ENCODE measurements at places on chromosomes 6 and 20.

GRCh38 chr6:121297694-121298093, 36.6 kb downstream of the TBC1D32 start:
- DNase-seq: no peak

GRCh38 chr20:36205026-36205425, 31.3 kb upstream of the AAR2 start:
- no peak for DNase-seq

- no peak for DNase-seq
Measured at GRCh38 chr6:72953971-72954381, 271.3 kb downstream of the KHDC1L start.

- DNase-seq: no peak
Measured at GRCh38 chr6:23663652-23664051, 462.4 kb upstream of the NRSN1 start.

GRCh38 chr6:93318121-93318520, 101.2 kb downstream of the EPHA7 start:
- no peak for DNase-seq

DNA sequence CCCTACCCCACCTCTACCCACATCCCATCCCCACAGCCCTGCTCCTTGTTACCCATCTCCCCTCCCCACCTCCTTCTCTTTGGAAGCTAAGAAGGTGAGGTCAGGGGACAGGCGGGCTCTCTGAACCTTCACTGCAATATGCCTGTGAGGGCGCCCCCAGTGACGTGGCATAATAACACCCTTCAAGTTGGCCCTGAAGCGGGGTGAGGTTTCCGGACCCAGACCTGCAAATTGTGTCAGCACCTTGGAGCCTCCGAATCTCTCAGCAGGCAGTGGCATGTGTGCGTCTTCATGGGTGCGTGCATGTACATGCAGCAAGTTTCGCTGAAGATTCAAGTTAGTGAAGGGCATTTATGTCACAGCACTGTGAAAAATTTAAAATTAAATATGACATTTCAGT, 114.6 kb downstream of the SOBP start:
- DNase-seq: no peak

DNA sequence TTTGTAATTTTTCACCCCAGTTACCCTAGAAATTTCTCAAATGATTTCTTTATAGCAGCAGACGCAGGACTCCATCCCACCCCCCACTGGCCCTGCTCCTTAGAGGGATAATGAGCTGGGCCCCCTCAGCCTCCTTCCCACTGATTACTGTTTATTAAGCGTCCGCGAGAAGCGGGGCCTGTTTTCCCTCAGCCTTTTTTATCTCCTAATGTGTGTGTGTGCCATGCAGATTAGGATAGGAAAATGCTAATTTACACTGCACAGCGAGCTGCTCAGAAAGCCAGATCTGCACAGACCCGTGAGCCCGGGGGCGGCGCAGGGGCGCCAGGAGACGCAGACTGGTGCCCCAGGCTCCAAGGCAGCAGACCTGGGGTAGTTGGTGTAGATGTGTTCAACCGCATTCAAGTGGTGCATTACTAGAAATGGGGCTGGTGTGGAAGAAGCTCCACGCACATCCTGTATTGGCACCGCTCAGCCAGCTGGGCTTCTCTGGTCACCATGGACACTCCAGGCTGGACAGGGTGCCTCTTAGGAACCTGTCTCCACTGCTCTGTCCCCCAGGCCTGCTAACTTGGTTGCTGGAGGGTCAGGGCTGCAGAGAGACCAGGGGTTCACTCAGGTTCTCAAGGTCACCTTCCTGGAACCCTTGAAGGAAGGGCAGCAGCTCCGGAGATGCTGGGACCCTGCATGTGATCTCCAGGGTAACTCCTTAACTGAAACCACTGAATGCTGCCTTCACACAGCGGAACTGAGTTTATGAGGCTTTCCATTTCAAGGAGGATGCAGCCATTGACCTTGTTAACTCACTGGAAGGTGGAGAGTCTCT, 256.3 kb downstream of the ERMARD start:
- no peak for DNase-seq

- DNase-seq: no peak
Measured at GRCh38 chr6:37251211-37251780, 6.3 kb upstream of the TBC1D22B start.

DNA sequence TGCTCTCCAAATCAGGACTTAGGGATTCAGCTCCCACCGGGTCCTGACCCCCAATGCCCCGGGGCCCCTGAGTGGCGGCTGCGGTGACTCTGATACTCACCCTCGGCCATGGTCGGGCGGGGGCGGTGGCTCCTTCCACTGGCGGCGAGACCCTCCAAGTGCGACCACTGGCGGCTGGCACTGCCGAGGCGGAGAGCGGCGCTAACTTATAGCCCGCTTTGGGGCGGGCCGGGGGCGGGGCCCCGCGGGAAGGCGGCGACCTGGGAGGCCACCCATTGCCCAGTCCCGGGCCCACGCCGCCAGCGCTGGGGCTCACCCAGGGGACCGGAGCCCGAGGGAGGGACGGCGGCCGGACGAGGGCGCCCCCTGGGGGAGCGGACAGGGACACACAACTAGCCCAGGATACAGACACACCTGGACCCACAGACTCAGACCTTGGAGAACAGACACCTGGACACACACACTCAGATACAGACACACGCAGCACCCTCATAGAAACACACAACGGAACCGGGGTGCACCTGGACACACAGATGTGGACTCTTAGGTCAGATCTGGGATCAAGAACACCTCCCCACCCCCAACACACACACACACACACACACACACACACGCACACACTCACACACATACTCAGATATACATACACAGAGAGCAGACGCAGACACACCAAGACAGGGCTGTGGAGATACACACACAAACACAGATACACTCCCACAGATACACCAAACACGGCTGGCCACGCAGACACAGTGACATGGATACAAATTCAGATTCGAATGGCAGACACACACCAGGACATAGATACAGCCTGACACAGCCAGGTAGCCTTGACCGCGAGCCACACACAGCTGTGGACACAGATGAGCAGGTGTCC, at the start of gene TGM2:
Gene TGM2 (minus strand): TSS at position 182 of the 877 bp plus-strand sequence. CDS start 72 bp downstream, at position 110.
- DNase-seq: peak; percentile 30

DNA sequence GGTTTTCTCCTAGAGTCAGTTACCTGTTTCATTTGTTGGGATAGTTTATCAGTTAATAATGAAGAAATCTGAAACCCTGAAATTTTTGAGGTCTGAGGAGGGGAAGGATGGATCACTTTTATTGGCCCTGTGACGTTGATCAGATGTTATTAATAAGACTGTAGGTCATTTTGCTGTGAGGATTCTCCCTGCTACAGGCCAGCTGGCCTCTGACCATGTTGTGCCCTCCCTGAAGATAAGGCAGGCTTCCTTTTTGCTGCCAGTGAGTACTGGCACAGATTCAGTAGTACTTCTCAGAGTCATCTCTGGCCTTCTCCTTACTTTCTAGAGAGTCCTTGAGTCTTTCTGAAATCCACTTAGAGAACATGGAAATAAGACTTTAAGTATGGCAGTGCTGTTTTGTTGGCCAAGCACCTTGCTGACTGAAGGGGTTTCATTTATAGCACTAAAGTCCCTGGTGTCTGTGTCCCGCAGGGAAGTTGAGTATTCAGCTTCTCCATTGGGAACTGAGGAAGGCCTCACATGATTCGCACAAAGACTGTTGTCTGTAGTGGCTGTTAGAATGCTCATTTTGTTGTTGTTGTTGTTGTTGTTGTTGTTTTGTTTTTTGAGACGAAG, 202.6 kb downstream of the DTNBP1 start:
- DNase-seq: no peak

GRCh38 chr6:69026243-69026642, 391.2 kb downstream of the ADGRB3 start:
- no peak for DNase-seq

- DNase-seq: no peak
Measured at GRCh38 chr6:39240155-39240757, 11.0 kb upstream of the KCNK5 start.

DNA sequence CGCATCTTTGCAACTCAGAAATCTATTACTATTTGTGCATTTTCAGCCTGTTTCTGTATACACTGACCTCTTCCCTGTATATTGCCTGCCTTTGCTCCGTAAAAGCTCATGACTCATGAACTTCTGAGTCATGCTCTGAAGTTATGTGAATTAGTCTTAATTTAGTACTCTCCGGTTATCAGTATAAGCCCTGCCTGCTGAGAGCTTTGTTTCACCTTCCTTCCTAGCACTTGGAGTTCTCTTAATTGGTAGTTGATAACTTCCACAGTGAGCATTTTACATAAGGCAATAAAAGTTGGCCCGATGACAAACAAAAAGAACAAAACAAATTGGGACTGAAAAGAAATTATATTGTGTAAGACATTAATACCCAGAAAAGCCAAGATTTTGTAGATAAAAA, 231.4 kb downstream of the GJA1 start:
- DNase-seq: no peak

DNA sequence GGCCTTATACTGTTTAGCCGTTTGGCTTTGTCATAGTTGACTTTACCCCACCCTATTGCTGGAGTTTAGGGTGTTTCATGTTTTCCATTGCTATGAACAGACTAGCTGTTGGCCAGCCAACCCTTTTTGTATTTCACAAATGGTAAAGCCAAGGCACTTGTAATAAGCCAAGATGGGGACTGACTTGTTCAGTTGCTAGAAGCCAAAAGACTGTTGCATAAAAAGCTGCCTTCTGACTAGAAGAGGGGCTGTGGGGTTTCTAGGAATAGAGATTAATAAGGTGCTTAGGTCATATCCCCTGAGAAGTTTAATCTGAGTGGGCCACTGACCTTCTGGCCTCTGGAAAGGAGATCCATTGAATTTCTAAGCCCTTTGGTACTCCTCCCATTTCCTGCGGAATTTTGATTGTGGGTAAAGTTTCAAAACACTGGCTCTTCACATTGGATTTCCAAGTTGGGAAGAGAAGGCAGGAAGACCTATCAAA, 211.1 kb downstream of the PLCB4 start:
- DNase-seq: no peak

DNA sequence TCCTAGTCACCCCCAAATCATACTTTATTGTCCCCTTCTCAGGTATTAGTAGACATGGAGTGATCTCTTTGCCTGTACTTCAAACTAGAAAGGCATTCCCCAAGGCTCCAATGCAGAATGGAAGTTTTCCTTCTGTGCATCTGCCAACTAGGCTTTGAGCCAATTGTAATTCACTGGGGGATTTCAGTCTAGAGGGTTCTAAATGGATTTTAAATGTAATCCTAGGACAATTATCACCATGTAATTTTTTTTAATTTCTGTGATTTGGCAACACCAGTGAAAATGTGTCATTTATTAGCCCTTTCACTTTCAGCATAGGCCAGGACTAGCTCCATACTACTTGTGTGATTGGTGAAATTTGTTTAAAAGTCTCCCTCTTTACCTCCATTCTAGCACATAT, 557.6 kb upstream of the MARCKS start:
- no peak for DNase-seq

- no peak for DNase-seq
Measured at GRCh38 chr6:38134704-38135088, 315.2 kb downstream of the ZFAND3 start.

GRCh38 chr6:158687506-158687905, 37.7 kb downstream of the SYTL3 start:
- DNase-seq: no peak

DNA sequence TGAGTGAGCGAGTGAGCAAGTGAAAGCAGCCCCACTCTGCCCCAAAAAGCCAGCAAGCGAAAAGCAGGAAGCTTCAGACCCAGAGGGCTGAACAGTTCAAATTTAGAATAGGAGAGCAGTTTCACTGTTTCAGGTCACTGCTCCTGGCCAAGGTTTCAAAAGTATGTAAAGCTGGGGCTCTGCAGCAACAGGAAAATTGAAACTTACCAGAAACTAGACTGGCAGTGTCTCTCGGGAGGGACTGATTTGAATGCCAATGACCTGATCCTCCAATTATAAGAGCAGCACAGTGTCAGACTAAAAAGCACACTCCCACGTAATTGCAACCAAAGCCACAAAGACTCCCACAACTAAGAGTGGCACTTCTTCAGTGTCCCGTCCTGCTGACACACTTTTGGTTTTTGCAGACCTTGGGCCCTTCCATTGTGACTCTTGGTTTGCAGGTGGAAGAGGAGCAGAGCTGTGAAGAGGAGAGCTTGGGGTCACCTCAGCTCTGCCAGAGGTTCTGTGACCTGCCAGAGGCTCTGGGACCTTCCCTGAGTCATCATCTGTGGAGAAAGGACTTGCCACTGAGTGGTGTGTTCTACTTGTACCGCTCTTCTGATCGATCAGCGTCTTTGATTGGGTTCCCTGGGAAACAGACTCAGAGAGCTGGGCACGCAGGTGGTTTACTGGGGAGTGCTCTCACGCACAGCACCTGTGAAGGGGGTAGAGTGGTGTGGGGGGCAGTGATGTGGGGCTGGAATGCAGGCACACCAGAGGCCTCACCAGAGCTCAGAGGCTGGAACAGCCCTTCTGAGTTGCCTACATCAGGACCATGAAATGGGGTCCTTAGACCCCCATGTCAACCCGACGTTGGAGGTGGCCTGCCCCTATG, 52.7 kb upstream of the PTGIS start:
- no peak for DNase-seq

GRCh38 chr6:112253498-112253840, 898 bp downstream of the LAMA4 start:
- DNase-seq: no peak

- no peak for DNase-seq
Measured at GRCh38 chr6:116797585-116797984, 31.3 kb downstream of the GPRC6A start.

GRCh38 chr6:163667372-163668060, 253.0 kb downstream of the QKI start:
- DNase-seq: no peak

- DNase-seq: no peak
Measured at GRCh38 chr6:27872642-27873020, 39.6 kb downstream of the OR2B2 start.

GRCh38 chr6:102340311-102340710, 946.8 kb downstream of the GRIK2 start:
- DNase-seq: no peak

- DNase-seq: no peak
Measured at GRCh38 chr6:75368864-75369402, 84.3 kb upstream of the TMEM30A start.

DNA sequence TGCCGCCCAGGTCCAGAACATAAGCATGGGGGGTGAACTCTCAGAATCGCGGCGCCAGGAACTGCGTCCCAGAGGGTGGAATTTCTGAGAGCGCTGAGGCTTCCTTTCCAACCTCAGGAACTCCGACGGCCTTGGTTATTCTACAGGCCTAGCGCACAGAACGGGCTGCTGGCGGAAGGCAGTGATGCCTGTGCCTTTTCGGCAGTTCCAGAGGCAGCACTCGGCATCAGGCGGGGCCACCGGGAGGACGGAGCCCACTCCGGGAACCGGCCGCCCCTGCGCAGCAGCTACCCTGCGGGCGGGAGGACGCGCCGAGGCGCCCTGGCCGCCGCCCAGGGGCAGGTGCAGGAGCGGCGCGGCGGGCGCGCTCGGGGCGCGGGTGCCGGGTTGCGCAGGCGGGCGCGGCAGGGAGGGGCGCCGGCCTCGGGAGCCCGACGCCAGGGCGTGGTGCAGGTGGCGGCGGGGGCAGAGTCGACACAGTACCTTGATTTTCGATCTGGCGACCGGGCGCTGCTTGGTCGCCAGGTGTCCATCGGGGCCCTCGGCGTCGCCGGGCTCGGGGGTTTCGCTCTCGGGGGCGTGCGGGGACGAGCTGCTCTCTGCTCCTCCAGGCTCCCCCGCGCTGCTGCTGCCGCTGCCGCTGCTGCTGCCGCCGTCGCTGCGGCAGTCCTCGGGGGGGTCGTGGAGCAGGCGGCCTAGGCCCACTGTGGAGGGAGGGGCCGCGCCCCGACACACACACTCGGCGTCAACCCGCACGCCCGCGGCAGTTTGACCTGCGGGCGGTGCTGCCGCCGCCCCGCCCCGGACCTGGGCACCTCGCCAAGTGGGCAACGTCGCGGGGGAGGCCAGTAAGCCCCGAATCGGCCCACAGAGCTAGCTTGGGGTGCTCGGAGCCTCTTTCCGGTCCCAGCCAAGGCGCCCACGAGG, 1.3 kb downstream of the OVOL2 start:
- no peak for DNase-seq

Data from activated CD8-positive, alpha-beta memory T cell treated with anti-CD3 and anti-CD28 coated beads, Interleukin-2, amount 50 U/mL, for 4 hours (primary cell).